Stimulated activated naive CD8-positive, alpha-beta T cell treated with anti-CD3 and anti-CD28 coated beads, Interleukin-15, Interleukin-2, amounts not matched to agents 100 U/mL and 50 U/mL, for 24 hours (primary cell): ENCODE measurements at places on chromosomes 11 and 22.

- no peak for DNase-seq
Measured at GRCh38 chr11:47857892-47858543, 9.9 kb upstream of the NUP160 start.

DNA sequence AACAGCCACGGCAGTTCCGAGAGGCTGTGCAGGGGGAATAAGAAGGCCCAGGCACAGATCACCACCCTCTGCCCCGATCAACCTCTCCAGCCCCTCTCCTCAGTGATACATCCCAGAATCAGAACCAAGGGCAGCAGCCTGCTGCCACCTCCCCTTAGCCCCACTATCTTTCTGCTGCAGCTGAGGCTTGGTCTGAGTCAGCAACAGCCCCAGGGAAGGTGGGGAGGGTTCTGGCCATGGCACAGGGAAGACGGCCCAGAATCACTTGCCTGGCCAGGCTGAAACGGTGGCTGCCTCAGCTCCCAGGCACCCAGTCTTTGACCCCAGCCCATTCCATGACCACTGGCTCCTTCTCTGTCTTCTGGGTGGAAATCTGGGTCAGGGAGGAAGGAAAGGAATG, 2.3 kb downstream of the CHID1 start:
- no peak for DNase-seq

DNA sequence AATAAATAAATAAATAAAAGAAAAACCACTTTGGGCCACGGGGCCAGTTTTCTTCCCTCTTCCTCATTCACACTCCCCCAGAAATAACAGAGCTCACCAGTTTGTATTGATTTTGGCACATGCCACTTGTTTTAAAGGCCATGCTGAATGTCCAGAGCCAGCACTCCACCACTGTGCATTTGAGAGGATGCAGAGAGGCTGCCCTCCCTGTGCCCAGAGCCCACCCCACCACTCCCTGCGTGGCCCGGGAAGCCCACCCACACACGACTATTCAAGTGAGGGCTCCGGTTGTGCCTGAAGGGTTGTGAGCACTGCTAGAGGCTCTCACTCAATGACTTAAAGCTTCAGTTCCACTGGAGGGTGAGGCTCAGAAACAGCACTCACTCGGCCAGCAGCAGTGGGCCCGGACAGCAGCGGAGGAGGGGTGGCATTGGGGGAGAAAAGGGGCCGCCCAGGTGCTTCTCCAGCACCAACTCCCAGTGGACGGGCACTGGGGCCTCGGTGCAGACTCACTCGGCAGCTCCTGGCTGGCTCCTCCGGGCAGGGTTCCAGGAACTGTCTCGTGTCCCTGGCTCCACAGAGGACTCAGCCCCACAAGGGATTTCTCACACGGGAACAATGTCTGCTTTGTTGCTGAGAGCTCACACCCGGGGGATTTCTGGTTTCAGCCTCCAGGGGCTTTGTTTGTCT, 112.7 kb downstream of the SHANK2 start:
- no peak for DNase-seq

- peak; percentile 79 for DNase-seq
Measured at GRCh38 chr11:85682330-85683305, 3.4 kb downstream of the CCDC89 start.

DNA sequence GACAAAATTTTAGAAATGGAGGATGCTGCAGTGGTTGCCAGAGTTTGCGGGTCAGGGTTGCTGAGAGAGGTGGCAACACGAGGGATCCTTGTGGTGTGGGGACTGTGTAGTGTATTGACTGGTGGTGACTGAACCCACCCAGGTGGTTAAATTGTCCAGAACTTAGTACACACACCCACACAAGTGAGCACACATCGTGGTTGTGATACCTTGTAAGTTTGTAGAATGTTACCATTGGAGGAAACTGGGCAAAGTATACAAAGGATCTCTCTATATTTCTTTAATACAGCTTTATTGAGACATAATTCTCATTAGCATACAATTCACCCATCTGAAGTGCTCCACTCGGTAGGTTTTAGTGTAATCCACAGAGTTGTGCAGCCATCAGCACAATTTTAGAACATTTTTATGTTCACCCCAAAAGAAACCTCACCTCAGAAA, 56.1 kb downstream of the MED15 start:
- no peak for DNase-seq
